ENCODE measurements at places on chromosomes 1 and 21.

DNA sequence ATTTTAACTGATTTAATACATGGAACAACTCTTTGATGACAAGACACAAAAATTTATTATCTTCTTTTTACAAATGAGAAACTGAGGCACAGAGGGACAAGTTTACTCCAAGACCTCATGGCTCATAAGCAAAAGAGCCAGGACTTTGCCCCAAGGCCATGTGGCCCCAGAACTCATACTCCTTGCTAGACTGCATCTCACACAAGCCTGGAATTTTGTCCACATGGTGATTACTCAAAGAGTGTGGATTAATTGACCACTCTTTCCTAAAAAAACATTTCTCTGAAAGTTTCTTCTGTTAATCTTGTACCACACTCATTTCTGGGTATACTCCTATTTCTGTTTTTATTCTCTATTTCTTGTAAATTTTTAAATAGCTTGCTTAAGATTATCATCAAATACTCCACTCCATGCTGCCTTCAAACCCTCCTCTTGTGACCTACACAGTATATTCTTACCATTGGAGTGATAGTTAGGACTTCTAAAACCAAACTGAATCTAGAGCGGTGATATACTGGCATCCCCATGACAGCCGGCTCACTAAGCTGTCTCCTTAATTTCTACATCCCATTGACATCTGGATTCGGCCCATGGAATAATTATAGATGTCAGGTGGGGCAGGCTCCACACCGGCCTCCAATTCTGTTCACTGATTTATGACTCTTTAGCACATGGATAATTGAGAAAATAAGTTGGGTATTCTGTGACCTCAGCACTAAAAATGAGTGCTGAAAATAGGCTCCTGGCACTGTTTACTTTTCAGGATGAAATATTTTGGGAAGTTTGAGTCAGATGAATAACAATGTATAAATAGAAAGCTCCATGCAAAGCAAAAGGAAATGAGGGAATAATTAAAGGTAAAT, 16.1 kb downstream of the RGS4 start:
- no peak for DNase-seq

DNA sequence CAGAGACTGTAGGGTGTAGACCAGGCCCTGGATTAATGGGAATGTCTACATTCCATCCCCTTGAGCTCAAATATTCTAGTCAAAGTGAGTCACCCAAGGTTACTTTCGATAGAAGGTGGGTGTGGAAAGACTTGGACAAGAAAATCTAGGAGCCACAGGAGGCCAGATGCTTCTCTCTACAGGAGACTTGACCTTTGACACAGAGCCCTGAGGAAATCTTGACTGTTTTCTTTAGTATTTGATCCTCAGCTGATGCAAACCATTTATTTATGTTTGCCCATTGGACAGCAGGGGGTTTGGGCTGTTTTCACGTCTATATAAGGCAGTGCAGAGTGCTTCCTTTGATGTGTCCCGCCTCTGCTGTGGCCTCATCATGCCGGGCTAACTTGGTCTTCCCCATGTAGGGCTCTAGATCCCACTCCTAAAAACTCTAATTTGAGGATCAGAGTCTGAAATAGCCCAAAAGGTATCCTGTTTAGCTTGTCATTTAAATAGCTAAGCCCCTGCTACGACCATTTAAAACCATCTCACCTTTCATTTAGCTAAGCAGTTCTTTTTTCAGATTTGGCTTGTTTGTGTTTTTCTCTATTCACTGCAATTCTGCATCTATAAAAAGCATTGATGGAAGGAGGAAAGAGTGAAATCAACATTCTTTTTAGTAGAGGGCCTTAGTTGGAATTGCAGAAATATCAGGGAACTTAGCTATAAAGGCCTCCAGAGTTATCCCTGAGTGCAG, 15.5 kb upstream of the MAP3K7CL start:
- DNase-seq = no peak

DNA sequence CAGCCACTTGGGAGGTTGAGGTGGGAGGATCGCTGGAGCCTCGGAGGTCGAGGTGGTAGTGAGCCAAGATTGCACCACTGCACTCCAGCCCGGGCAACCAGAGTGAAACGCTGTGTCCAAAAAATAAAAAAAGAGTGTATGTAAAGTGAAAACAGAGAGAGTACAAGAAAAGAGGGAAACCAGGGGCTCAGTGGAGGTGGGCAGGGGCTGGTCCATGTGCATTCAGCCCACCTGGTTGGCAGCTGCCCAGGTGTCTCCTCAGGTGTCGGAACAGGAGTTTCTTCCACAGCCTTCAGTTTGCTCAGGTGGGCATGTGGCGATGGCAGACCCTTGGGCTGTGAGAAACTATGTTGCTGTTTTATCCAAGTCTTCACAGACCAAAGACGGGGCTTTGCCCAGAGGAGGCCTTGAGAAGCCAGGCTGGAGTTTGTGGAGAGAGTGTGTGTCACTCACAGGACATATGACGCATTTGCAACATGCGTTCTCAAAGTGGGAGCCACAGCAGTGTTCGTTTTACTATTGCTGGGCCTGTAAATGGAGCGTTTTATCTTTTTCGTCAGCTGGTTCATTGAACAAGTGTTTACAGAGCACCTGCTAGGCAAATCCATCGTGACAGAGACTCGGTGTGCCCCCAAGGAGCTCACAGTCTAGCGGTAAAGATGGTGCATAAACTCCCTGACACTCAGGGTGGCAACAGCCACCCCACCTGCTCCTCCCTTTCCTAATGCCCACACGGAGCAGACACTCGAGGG, 22.4 kb upstream of the SAMD11 start:
- DNase-seq = no peak

DNA sequence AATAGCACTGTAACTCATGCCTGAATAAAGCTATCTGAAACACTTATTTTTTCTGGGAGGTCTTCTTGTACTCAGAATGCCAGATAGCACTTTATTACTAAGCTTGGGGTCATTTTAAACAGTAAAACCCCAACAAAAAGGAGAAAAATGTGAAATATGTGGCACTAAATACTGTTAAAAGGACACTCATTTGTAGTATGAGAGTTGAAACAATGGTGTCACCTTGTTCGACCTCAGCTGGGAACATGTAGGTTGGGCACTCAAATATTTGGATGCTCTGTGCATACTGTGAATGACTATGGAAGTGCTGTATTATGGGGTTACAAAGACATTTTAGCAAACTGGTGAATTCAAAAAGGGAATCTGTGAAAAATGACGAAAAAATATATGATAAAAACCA, 53.9 kb downstream of the SELENOF start:
- DNase-seq = no peak

GRCh38 chr1:205917466-205918238, 25.6 kb downstream of the SLC26A9 start:
- no peak for DNase-seq

- DNase-seq = no peak
Measured at GRCh38 chr1:110915804-110916203, 42.9 kb downstream of the CD53 start.

GRCh38 chr21:31181082-31181750, 142.9 kb upstream of the KRTAP19-8 start:
- DNase-seq = no peak

GRCh38 chr1:179706339-179706941, 36.7 kb upstream of the FAM163A start:
- peak; percentile 26 for DNase-seq

GRCh38 chr1:14958249-14959058, 195.1 kb upstream of the TMEM51 start:
- DNase-seq = no peak

DNA sequence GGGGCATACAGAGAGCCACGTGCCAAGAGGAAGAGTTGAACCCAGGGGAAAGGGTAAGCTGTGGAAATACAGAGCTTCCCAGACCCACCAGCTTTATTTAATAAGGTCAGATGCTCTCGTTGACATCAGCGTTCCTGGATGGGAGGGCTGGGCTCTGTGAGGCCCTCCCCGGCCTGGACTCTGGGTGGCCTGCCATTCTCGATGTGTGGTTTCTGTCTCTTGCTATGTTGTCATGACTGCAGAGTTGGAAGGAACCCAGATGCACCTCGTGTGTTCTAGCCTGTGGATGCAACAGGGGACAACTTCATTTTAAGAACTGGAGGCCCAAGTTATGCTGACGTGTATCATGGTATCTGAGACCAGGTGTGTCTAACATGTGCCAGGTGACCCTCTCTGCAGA, 101.7 kb downstream of the PCBP3 start:
- no peak for DNase-seq

DNA sequence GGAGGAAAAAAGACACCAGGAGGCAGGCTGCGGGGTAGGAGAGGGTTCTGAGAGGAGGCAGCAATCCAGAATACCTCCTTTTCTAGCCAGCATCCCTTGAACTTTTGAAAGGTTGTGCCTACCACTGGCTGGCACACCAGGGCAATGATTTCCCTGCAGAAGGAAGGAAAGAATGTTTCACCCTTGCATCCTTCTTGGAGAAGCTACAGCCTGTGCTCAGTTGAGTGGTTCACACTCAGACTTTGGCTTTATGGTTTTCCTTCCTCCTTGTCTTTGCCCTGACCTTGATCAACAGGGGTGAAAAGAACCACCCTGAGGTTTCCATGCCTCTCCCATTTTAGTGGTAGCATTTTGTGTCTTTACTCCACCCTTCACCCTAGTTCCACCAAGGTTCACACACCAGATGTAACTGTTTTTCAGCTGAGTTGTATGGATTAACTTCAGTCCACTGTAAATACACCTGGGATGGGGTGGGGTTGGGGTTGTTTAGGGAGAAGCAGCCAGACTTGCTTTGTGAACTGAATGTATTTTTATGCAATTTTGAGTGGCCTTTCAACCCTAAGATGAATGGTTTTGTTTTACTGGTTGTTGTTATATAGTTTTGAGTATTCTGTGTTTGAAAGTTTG, 122.3 kb downstream of the SYT2 start:
- no peak for DNase-seq

- DNase-seq = peak; percentile 43
Measured at GRCh38 chr1:18481190-18481920, 625 bp downstream of the KLHDC7A start.

- no peak for DNase-seq
Measured at GRCh38 chr21:22961258-22961657, 1963.0 kb downstream of the NCAM2 start.

GRCh38 chr1:100266741-100267140, 725 bp downstream of the RTCA start:
- DNase-seq = no peak

GRCh38 chr1:232316864-232317263, 313.1 kb downstream of the SIPA1L2 start:
- DNase-seq = no peak

- DNase-seq = no peak
Measured at GRCh38 chr1:3060601-3061551, 8.1 kb upstream of the PRDM16 start.

DNA sequence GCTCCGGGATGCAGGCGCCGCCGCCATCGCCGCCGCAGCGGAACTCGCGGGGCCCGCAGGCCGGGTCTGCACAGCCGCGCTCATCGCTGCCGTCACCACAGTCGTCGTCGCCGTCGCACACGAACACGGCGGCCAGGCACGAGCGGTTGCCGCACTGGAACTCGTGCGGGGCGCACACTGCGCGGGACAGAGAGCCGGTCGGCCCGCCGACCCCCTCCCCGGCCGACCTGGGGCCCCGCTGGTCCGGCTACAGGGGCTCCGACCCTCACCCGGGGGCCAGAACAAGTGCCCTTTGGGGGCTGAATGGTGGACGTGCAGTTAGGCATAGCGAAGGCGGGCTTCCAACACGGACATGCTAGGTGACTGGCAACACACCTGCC, 38.6 kb upstream of the MAGOH start:
- DNase-seq = no peak

DNA sequence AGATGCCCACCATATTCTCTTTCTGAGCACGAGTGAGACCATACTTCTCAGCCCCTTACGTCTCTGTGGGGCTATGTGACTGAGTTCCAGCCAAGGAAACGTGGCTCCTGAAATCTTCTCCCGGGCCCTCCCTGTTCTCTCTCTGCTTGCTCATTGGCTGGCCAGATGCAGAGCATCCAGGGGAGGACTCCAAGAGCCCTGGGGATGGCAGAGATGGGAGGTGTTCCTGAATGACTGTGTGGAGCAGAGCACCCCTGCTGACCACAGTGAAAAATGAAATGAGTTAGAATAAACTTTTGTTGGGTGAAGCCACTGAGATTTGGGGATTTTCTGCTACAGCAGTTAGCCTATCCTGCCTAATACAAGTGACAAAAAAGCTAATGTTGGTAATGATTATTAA, 23.8 kb downstream of the KIAA0040 start:
- no peak for DNase-seq

DNA sequence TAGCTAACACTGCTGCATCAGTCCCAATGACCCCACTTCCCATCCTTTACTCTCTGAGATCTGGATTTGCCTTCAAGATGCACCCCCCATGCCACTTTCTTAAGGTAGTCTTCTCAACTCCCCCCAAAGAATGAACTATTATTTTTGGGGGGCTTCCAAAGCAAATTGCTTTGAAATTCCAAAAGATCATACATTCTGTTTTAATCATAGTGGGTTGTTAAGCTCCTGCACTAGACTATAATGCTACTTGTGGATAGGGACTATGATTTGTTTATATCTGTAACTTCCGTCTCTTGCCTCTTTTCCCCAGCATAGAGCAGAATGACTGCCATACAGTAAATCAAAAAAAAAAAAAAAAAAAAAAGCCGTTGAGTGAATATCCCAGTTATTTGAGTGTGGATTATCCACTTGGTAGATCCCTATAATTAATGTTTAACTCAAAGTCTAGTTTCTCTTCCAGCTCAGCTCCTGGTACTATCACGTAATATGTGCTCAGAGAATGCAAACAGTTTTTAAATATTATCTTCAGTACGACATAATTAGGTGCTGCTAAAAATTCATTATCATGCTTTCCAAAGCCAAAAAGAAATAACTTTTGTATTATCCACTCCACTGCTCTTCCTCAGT, 26.9 kb downstream of the KIRREL1 start:
- DNase-seq = no peak

DNA sequence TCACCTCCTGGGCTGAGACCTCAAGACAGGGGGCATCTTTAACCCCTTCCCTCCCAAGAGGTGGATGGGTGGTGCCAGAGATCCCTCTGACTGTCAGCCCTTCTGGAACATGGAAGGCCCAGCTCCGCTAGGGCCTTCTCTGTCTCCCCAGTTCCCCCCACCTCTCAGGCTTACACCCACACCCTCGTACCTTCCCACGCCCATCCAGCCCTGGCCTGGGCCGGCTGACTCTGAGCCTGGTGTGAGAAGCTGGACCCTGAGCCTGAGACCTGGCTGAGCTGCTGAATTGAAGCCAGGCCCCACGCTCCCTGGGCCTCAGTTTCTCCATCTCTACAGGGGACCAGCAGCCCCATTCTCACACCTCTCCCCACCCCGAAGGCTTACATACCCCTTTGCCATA, 5.4 kb downstream of the EPHA2 start:
- no peak for DNase-seq

- no peak for DNase-seq
Measured at GRCh38 chr1:91913018-91913417, 27.1 kb upstream of the TGFBR3 start.

GRCh38 chr1:185300152-185300551, 16.9 kb downstream of the IVNS1ABP start:
- DNase-seq = no peak

- DNase-seq = no peak
Measured at GRCh38 chr1:119631433-119632102, 16.5 kb downstream of the ZNF697 start.

DNA sequence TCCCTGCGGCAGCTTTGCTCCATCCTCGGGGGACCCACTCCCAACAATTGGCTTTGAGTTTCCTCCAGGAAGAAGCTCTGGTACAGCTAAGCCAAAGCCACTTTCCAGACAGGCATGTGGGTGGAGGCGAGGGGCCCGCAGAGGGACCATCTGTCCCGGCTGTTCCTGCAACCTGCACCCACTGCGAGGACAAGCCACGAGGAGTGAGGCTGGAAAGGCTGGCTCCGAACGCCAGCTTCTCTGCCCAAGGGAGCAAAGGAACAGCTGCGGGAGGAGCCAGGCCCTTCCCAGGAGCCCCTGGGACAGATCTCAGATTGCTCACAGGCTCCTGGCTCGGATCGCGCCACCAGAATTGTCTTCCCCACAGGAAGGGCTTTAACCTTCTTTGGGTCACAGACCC, 28.3 kb upstream of the PEF1 start:
- no peak for DNase-seq
